ENCODE measurements at places on chromosomes 1 and 21.

GRCh38 chr1:30383221-30383711 lies 340.1 kb downstream of the MATN1 start:
- no peak for DNase-seq

DNA sequence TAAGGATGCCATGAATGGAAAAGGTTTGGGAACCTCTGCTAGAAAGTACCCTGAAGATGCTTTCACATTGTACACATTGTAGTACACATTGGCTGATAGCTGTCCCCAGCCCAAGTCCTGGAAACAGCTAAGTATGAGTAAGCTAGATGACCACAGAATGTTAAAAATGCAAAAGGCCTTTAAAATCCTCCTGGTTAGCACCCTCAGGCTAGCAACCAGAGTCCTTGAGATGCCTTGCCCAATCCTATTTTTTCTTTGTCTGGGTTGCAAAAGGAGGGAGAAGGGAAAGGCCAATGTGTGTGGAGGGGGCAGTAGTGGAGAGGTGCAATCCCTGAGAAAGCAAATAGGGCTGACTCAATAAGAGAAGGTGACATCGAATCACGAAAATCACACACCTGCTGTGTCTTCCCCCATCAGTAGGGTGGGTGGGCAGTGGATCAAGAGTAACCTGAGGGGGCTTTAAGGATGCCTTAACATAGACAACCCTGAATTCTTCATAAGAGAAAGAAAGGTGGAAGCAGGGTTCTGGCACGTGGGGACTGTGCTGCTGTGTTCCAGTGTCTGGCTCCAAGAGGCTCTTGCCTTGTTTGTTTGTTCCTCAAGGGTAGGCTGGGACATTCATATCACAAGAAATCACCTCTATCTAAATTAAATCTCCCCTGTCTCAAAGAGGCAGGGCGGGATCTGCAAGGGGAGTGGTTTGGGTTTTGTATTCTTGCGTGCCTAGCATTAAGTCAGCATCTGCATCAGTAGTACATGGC lies 266.2 kb upstream of the PLXNA2 start:
- no peak for DNase-seq

DNA sequence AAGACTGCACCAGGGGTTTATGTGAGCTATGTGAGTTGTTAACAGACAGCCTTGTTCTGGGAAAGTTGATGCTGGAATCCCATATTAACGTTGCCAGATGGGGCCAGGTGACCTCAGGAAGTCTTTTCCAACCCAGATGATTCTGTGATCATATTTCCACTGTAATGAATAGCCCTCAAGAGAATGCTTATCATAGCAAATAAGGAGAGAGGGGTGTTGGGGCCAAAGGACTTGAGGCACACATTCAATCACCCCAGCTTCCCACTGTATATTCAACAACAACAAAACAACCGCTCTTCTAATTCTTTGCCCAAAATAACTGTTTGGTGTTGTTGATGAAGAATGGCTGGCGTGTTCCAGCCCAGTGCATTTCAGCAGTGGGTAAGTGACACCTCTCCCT lies 14.1 kb downstream of the ZNF697 start:
- no peak for DNase-seq

GRCh38 chr1:11318982-11319381 lies 46.0 kb downstream of the UBIAD1 start:
- DNase-seq = no peak

DNA sequence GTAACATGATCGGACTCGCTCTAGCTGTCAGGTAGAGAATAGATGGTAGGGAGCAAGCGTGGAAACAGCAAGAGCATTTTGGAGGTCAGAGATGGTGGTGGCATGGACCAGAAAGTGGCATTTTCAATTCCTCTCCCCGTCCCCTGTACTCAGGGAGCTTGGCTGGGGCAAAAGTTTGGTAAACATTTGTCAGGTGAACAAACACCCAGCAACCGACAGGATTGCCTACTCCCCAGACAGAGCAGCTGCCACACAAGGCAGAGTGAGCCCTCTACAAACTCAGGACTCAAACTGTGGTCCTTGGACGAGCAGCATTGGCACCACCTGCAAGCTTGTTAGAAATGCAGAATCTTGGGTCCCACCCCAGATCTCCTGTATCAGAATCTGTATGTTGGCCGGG lies 14.3 kb downstream of the PTAFR start:
- DNase-seq = no peak

GRCh38 chr1:83996191-83996590 lies 2.7 kb downstream of the TTLL7 start:
- no peak for DNase-seq

- DNase-seq = no peak
Observed at GRCh38 chr1:243230914-243231313, 24.2 kb downstream of the CEP170 start.

GRCh38 chr1:50615036-50615750 lies 191.9 kb upstream of the DMRTA2 start:
- DNase-seq = no peak

- DNase-seq = peak; percentile 54
Observed at GRCh38 chr21:41605178-41605933, 97.4 kb upstream of the TMPRSS2 start.

DNA sequence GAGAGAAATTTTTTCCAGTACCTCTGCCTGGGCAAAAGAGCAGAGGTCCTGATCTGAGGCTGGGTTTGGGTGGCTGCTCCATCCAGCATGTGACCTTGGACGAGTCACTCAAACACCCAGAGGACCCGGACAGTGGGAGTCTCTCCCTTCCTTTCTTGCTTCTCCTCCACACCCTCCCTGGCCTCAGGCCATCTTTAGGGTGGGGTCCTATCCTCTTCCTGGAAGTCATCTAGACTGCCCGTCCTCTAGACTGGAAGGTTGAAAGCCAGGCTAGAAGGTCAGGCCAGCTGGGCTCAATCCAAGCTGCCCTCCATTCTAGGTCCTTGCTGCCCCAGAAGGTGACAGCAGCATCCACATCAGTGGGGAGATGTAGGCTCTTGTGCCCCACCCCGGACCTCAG lies 599.5 kb downstream of the MATN1 start:
- DNase-seq = no peak

DNA sequence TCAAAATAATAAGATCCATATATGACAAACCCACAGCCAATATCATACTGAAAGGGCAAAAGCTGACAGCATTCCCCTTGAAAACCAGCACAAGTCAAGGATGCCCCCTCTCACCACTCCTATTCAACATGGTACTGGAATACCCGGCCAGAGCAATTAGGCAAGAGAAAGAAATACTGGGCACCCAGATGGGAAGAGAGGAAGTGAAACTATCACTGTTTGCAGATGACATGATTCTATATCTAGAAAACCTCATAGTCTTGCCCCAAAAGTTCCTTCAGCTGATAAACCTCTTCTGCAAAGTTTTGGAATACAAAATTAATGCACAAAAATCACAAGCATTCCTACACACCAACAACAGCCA lies 442.7 kb downstream of the PTBP2 start:
- no peak for DNase-seq

DNA sequence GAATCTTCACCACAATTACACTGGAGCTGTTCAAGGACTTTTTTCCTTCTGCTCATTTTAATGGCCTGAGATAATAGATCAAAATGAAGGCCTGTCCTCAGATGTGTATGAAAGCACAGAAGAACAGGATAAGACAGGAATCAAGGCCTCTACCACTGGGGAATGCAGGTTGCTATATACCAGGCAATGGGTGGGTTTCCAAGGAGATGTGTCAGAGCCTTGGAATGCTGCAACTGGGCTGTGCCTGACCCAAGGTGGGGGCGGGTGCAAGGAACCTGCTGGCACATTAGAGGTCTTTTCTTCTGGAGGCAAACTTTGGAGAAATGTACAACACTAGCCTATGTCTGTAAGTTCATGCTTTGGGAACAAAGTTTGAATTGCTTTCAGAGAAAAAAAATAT lies 21.7 kb upstream of the LAMC2 start:
- DNase-seq = peak; percentile 56

DNA sequence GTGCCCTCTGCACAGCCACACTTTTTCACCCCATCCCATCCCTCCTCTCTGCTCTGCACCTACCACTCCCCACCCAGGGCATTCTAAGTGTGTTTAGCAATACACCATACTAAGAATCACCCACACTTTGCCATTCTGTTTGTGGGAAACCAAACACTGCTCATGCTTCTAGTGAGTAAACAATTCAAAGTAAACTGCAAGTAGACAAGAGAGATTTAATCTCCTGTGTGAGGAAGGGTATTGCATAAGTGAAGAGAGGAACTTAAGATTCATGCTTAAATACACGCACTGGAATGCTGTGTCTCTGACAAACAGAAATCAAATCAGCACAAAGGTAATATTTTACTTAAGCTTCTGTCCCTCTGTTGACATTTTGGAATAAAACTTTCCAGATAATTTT lies 4.8 kb upstream of the EDARADD start:
- no peak for DNase-seq

- DNase-seq = no peak
Observed at GRCh38 chr1:17844185-17844826, 89.2 kb downstream of the ACTL8 start.

- DNase-seq = no peak
Observed at GRCh38 chr1:110717179-110717578, 42.4 kb upstream of the KCNA3 start.

- DNase-seq = peak; percentile 86
Observed at GRCh38 chr1:93680420-93681100, 1.1 kb downstream of the BCAR3 start.

- DNase-seq = no peak
Observed at GRCh38 chr1:68000191-68000590, 50.2 kb downstream of the DIRAS3 start.

DNA sequence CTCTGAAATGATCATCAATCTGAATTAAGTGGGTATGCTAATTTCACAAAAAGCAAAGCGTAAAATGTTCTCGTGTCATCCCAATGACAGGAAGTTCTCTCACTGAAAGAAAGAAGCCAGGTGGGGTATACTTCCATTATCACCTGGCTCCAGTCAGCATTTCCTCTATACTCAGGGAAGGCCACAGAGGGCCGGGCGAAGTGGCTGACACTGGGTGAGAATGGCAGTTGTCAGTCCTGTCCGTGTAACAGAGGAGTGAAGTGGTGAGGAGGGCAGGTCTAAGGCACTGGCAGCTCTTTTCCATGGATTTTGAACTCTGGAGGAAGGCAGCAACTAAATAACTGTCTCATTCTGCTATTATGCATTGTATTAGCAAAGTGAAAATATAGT lies 60.4 kb downstream of the CAPN2 start:
- DNase-seq = peak; percentile 21

- no peak for DNase-seq
Observed at GRCh38 chr1:60922304-60922703, 160.1 kb upstream of the NFIA start.

- no peak for DNase-seq
Observed at GRCh38 chr21:17640821-17641220, 28.1 kb upstream of the BTG3 start.

DNA sequence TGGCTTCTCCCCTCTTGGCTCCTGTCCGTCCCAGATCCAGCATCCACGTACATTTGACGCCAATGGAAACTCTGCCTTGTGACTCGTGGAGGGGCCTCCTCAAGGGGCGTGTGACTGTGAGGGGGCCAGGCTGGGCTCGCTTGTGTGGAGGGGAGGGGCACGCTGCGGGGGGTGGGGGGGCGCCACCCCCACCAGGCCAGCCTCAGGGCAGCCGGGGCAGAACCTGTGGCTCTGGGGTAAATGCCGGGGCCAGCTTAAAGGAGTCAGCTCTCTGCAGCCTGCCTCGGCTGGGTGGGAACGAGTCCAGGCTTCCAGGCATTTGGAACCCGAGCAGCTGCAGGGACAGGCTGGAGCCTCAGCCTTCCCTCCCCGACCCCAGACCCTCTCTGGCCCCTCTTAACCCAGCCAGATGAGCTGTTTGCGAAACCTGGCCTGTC lies 94.1 kb downstream of the SIK1 start:
- no peak for DNase-seq

DNA sequence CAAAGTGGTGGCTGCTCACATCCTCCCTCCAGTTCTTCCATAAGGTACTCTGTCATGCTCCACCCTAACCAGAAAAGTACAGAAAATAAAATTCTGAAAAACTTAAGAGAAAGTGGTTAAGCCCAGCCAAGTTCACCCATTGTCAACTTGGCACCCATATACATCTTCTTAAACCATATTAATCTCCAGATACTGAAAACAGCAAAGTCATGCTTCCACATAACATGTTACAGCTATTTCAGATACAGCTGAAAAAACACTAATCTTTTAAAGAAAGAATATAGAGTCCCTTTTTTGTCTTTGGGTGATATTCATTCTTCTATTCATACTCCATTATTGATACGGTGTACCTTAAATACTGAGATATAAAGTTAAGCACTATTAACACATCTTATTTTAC lies 577.8 kb downstream of the KCNT2 start:
- no peak for DNase-seq

DNA sequence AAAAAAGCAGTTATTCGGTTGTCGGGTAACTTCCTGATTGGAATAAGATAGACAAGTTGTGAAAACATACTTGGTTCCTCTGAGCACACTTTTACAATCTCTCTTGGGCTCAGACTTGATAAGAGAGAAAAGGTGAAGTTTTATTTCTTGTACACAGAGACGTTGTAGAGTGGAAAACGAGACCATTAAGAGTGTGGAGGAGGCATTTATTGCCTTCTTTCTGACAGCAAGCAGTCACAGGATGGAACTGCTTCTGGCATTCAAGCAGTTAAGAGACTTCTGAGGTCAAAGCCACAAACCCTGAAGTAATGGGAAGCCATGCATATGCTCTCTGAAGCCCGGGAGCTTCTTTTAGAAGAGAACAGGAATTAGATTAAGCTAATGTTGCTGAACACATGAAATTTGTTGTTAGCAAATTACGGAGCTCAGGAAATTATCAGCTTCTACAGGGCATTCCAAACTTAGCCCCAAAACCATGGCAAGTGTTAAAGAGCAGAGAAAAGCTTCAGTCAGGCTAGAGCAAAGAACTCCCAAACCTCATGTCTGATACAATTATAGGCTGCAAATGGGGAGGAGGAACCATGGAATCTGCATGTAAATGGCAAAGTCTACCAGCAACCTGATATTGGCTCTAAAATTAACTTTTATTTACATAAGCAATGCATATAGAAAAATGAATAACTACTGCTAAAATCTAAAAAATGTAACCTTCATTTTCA lies 26.0 kb downstream of the S1PR1 start:
- no peak for DNase-seq

DNA sequence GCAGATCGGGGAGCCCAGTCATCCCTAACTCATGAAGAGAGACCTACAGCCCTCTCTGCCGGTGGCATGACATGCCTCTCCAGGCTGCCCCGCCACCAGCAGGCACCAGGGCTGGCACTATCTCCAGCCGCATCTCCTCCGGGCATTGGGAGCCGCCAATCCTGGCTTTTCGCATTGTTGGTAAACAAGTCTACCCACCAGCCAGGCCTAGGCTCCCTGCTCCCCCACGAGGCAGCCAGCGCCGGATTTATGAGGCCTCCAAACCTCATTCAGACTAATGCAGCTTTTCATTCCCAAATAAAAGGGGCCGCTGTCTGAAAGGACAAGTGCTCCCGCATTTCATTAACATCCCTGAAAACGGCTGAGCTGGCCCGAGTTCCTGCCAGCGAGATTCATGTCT lies 3.4 kb upstream of the GRIK3 start:
- DNase-seq = peak; percentile 59
